ENCODE measurements at places on chromosomes 2 and 18.

- DNase-seq, result peak; percentile 41
Measured at GRCh38 chr18:35386600-35387100, 9.5 kb upstream of the ZNF396 start.

GRCh38 chr2:128084757-128085156, 6.2 kb upstream of the UGGT1 start:
- DNase-seq, result no peak

GRCh38 chr2:47265158-47265557, 110.0 kb upstream of the STPG4 start:
- DNase-seq, result no peak

- no peak for DNase-seq
Measured at GRCh38 chr2:240893363-240893844, 2.6 kb downstream of the MAB21L4 start.
